ENCODE measurements at places on chromosomes 12 and 14.

- no peak for DNase-seq
Measured at GRCh38 chr12:78210506-78210860, 379.8 kb downstream of the NAV3 start.

DNA sequence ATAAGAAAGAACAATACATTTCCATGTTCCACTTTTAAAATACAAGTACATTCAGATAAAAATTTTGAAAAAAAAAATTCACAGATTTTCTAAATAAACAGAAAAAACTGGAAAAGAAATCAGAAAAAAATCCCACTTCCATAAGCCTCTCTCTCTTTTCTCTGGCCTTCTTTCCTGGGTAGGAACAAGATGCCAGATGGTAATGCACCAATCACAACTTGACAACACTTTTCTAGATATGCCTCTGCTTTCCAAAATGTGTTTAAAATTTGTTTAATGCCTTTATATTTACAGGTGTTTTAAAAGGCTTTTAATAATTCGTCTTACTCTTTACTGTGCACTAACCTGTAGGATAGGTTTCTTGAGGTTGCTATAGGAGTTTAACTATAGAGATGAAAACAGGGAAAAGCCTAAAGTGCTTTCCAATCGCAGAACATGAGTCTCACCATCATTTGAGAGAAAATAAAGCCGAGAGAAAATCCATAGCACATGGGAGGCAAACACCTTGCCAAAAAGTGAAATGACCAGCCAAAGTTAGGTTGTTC is 74.2 kb downstream of the TMTC1 start:
- no peak for DNase-seq

- DNase-seq, result no peak
Measured at GRCh38 chr12:5318874-5319273, 113.0 kb upstream of the NTF3 start.

- DNase-seq, result no peak
Measured at GRCh38 chr12:111056618-111057521, 136.5 kb upstream of the MYL2 start.

GRCh38 chr12:50055831-50056638 is 1.4 kb upstream of the ASIC1 start:
- DNase-seq, result no peak

- no peak for DNase-seq
Measured at GRCh38 chr12:13067322-13067721, 23.1 kb downstream of the FAM234B start.

DNA sequence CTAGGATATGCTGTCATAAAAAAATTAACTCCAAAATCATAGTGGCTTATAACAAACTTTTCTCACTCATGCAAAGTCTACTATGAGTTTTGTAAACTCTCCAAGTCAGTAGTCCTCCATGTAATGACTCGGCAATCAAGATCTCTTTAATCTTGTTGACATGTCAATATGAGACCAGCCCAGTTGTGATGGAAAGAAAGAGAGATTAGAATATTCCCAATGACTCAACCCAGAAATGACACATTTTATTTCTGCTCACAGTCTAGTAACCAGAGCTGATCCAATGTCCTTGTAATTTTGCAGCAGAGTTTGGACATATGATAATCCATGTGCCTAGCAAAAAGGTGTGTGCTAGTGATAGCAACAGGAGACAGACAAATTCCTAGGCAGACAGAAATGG is 112.6 kb upstream of the CNTN1 start:
- no peak for DNase-seq

- DNase-seq, result no peak
Measured at GRCh38 chr12:90922145-90922627, 32.8 kb downstream of the CCER1 start.

DNA sequence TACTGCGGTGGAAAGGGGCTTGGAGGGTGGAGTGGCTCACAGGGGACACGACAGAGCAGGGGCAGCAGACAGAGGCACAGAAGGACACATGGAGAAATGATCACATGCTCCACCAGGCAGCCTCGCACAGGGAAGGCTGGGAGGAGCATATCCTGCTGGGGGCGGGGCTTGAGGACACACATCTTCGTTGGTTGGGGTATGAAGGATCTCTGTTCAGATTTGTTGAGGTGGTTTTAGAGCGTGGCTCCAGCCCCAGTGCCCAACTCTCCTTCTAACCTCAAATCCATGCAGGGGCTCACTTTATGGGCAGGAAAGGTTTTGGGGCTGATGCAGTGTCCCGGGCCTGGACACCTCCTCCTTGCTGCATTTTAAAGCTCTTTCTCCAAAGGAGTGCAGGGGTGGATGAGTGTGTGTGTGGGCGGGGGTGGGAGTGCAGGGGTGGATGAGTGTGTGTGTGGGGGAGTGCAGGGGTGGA is 733 bp upstream of the P3H3 start:
- peak; percentile 64 for DNase-seq

DNA sequence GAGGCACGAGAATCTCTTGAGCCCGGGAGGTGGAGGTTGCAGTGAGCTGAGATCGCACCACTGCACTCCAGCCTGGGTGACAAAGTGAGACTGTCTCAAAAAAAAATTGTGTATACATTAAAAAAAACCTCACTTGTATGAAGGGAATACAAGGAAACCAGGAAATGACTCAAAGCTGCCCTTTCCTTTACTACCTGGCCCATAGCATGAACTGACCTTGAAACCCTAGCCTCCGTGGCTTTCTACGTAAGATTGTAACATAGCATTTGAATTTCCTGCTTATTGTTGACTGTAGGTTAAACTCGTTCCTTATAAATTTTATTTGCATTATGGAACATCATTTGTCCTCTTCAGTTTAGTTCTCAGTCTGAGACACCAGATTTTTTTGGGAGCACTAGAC is 9.1 kb upstream of the DDX47 start:
- no peak for DNase-seq

DNA sequence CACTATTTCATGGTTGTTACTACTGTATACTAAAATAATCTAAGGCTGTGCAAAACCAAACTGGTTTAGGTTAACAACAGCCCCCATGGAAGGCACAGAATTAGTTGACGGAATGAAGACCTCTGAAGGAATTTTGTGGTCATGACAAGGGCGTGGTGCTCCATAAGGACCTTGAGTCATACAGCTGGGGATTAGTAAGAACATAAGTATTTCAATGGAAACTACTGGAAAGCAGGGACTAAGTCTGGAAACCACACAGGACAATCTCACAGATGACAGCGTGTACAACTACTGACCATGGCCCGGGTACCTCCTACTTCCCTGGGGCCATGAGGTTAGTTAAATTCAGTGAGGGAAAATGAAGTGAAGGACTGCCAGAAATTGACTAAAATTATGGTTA is 98.5 kb upstream of the PLEKHA5 start:
- no peak for DNase-seq

DNA sequence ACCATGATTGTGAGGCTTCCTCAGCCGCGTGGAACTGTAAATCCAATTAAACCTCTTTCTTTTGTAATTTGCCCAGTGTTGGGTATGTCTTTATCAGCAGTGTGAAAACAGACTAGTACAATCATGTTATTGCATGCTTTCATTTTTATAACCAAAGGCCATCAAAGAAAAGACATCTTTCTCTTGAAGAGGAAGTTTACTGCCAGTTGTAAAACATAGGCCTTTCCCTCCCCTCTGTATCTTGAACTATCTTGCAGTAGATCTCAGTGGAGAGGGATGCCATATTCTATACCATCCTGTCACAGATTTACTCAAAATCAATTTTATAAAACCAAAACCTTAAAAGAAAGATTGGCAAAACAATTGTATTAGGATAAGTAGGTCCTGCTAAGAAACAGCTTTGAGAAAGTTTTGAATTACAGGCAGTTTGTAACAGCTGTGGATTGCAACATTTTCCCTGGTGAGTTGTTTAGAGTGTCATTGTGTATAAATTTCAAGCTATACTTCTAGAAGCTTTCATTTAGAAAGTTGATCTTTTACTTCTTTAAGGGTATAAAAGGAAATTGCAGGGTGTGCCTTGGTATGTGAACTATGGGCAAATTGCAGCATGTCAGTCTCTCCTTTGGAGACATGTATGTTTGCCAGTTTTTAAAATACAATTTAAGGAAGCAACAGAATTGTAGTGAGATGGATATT is 128.0 kb downstream of the ATP23 start:
- no peak for DNase-seq

DNA sequence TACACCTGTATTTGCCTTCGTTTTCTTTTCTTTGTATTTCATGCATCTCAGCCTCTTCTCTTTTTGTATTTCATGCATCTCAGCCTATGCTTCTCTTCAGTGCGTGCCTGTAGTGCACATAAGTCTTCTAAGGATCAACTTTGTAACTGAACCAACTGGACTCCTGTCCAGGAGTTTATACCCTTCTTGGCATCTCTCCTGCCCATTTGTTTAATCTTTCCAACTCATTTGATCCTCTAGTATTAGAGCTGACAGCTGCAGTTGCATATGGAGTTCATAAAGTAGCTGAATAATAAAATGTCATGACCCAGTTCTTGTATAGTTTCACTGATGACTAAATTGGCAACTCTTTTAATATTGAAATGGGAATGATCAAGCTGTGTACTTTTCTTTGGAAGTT is 89.7 kb downstream of the FGD4 start:
- no peak for DNase-seq

DNA sequence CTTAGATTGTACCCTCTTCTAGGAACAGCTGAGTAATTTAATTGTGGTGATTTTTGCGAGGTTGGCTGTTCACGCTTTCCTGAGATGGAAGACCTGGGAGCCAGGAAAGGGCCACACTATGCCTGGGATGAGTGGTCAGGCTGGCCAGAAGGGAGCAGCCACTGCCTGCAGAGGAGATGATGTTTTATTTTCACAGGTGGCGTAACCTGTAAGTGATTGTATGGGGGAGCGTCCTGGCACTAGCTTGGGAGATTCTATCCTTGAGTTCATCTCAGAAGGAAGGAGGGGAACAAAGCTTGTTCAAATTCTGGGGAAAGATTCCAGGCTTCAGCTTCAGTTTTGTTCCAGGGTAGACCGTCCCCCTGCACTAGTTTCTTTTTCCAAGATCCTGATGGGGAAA is 1.2 kb downstream of the RPH3A start:
- DNase-seq, result no peak

GRCh38 chr12:68455691-68456345 is 123.7 kb upstream of the MDM1 start:
- no peak for DNase-seq

GRCh38 chr12:55847033-55847432 is 4.3 kb upstream of the MMP19 start:
- no peak for DNase-seq

GRCh38 chr12:105977236-105977635 is 161.5 kb downstream of the NUAK1 start:
- no peak for DNase-seq

DNA sequence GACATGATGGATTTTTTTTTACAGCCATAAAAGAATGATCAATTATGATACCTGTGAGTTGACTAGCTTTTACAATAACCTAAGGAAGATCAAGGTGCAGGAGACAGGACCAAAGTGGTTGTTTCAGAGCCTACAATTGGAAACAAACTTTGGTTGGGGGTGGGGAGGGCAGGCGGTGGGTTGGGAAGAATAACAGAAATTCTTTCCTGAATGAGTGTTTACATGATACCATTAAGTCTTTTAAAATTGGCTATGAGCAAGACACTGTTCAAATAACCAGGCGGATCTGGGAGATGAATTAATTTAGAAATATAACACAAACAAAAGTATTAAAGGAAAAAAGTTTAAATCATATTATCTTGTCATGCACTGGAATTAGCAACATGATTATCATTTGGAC is 7.2 kb downstream of the NFYB start:
- DNase-seq, result no peak

DNA sequence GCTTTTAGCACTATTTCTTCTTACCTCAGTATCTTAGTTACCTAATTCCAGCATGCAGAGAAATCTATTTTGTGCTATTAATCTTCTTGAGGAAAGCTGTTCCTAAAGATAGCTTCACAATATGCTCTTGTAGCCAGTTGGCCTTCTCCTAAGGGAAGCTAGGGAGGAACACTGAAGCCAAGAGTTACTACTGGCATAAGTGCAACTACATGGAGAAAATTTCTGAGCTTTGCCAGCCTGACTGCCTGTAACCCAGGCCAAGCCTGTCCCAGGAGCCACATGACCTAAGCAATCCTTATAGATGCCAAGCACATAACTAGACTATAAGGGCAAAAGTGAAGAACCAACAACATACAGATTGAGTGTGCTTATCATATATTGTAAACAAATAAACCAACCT is 890.2 kb downstream of the FLRT2 start:
- no peak for DNase-seq

DNA sequence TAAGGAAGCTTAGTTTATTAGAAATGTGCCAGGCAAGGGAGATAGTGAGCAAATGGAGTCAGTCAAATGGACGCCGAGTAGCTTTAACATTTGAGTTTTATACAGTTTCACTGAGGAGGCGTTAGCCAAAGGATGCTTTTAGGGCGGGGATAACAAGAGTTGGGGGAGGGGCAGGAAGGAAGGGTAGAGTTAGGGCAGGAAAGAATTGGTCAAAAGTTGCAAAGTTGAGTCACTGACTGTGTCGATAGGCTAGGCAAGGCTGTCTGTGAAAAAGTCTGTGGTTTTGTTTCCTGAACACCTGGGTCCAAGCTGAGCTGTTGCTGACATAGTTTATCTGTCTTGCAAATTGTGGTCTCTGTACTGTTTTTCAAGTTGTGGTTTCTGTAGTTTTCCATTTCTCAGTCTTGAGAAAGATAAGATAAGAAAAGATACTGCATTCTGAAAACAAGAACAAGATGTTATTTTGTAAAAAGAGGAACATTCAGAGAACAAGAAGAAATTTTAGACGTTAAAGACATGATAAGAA is 62.6 kb upstream of the RESF1 start:
- no peak for DNase-seq

- DNase-seq, result no peak
Measured at GRCh38 chr12:83979785-83980184, 932.8 kb downstream of the SLC6A15 start.

DNA sequence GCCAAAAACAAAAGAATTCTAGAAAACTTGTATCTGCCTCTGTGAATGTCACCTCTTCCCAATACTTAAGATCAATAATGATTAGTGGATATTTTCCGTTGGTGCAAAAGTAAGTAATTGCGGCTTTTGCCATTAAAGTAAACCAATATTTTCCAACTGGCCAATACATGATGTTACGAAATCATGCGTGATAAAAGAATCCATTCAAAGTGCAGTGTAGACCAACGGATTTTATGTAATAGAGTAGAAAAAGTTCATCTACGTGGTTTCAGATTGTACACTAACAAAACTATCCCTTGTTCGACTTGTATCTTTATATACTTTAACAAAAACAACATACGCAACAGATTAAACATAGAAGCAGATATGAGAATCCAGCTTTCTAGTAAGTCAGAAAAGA is 626 bp upstream of the ZNF268 start:
- DNase-seq, result no peak
